Activated CD4-positive, alpha-beta T cell treated with anti-CD3 and anti-CD28 coated beads, Interleukin-2, Interleukin-4, amounts not matched to agents 100 ng/mL and 50 ng/mL, durations not matched to agents 16 hours and 8 hours (primary cell): ENCODE measurements at places on chromosomes 2 and 18.

- DNase-seq = peak; percentile 37
These were observed 97.6 kb downstream of the POLE4 start for GRCh38 chr2:75055820-75056675.

GRCh38 chr2:233658610-233659009 is 13.1 kb upstream of the UGT1A9 start:
- DNase-seq = no peak

DNA sequence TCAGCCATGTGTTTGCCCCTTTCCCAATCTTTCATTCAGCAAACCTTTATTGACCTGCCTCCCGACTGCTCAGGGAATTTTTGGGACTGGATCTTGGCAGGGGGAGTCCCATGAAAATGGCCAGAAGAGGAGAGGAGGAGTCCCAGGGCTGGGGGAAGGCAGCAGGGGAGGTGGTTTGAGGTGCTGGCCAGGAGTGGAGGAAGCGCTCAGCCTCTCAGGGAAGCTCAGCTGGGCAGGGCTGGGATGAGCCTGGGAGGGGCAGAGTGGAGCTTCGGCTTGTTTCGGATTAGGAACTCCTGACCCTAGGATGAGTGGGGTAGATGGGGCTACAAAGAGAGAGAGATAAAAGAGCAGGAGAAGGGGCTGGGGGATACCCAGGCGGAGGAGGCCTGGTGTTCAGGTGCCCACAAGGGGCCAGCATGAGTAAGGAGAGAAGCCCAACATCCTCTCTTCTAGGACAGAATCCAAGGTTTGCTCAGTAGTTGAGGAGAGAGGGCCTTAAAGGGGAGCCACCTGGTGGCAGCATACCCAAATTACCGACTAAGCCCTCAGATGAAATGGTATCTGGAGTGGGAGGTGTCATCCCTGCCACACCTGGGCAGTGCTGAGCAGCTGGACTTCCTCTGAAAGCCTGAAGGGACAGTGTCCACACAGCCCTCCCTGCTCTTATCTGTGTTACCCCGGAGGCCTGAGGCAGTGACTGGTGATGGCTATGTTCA is 91.1 kb downstream of the INHBB start:
- DNase-seq = peak; percentile 30

- no peak for DNase-seq
These were observed 63.7 kb downstream of the EDAR start for GRCh38 chr2:108925286-108925685.

GRCh38 chr2:58146707-58147106 is 94.4 kb downstream of the FANCL start:
- DNase-seq = peak; percentile 40

- no peak for DNase-seq
These were observed 157.1 kb upstream of the SIX2 start for GRCh38 chr2:45166229-45166890.

DNA sequence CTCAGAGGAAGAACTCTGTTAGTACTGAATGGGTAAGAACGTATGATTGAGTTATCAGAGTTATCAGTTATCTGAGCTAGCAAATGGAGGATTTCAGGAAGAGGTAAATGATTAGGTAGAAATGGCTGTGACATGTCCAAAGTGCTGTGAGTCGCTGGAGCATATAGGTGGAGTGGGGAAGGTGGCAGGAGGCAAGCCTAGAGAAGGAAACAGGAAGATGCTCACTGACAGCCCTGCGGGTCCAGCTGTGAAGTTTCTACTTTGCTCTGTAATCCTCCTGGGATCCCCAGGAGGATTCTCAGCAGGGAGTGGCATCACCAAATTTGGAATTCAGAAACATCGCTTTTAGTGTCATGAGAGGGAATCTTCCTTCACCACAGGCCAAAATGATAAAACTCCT is 52.0 kb downstream of the GYPC start:
- DNase-seq = no peak

DNA sequence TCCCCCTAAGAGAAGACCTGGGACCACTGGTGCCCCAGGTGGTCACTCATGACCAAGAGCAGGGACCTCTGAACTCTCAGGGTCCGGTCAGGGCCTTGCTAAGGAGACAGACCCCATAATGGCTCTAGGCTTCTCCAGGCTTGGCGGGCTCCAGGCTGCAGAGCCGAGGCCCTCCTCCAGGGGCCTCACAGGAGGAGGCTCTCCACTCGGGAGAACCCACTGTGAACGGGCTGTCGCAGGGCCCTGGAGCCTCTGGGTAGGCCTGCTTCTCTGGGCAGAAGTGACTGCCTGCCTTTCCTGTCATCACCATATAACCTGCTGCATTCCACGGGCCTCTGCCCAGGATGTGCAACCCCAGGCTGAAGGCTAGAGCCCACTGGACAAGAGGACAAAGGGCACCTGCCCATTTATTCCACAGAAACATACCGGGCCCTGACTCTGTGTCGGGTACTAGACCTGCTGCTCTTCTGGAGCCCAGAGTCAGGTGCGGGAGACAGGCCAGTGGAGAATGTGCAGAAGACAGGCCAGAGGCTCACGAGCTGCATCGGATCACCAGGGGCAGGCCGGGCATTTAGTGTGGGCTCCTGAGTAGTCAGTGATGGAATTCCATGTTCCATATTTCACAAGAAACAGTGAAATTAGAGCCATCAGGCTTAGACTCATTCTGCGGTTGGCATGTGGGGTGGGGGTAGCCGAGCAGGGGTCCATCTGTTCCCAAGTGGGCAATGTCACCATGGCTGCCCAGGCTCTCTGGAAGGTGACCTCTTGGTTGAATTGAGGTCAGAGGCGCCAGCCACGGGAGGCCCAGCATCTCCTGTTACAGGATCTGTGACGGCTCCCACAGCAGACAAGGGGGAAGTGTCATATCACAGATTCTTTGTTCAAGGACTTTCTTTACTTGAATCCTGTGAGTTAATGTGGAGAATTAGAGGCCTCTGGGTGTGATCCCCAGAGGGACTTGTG is 220.8 kb downstream of the SH3RF3 start:
- DNase-seq = no peak

DNA sequence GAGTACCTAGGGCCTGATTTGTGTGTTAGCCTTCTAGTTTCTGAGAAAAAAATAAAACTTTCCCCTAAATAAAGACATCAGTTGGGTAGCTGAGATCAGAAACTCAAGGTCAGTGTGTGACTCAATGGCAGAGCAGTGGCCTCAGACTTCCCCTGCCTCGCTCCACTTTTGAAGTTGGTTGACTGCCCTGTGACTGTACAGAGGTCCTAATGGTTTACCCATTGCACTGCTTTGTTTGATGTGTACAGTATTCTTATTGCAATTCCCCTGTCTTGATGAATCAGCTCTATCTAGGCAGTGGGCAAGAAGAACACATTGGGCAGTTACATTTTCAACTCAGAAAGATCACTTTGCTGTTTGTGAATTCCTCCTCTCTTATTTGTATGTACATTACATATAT is 315.7 kb downstream of the KCNS3 start:
- DNase-seq = no peak

DNA sequence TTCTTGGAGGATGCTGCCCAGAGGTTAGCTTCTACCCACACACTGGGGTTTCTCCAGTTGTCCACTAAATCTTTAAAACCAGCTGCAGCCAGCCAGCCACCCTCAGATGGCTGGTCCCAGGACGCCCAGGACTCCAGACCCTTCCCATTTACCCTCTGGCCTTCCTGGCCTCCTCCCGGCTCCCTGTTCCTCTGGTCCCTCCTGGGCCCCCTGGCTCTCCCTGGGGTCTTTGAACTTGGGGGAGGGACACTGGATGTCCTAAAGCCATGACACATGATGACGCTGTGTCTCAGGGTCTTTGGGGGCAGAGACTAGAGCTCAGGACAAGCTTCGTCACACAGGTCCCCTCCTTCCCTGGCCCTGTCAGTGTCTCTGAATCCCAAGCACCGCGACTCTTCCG is 201.1 kb upstream of the HDAC4 start:
- no peak for DNase-seq

GRCh38 chr2:109399066-109399465 is 214.7 kb downstream of the SEPTIN10 start:
- no peak for DNase-seq

DNA sequence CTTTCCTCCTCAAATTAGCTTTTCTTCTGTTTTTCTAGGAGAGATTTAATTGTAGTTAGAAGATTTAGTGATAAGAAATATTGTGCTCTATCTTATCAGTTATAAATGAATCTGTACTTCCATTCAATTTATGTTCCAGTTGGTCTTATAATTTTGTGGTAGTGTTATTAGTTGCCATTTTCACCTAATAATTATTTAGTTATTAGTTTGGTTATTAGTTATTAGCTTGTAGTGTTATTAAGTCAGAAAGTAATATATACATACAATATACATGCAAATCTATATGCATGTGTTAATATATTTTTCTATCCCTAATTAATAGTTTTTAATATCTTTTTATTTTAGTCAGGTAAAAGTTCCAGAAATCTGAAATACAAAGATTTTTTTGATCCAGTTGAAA is 3.2 kb downstream of the MPHOSPH10 start:
- DNase-seq = no peak

GRCh38 chr2:43692428-43692994 is 16.3 kb upstream of the C1GALT1C1L start:
- DNase-seq = no peak

GRCh38 chr18:46506974-46507586 is 149.9 kb downstream of the LOXHD1 start:
- DNase-seq = no peak

GRCh38 chr2:18514526-18515461 is 45.7 kb downstream of the RDH14 start:
- DNase-seq = no peak

DNA sequence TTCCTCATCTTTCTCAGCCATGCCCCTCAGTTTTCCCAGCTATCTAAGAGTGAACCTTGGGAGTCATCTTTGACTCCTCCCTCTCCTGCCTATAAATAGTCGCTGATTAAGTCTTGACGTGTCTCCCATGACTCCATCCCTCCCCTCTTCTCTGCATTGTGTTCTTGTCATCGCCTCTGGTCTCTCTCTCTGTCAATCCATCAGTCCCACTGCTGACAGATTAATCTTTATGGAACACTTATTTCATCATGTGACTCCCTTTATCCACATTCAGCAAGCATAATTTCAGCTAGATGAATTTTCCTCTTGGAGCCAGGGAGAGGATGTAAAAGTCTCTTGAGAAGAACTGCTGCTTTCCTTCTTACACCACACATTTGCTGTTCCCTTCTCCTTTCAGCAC is 9.4 kb downstream of the ADAM23 start:
- DNase-seq = no peak

- peak; percentile 3 for DNase-seq
These were observed 41.4 kb downstream of the TMEM182 start for GRCh38 chr2:102803041-102803896.

DNA sequence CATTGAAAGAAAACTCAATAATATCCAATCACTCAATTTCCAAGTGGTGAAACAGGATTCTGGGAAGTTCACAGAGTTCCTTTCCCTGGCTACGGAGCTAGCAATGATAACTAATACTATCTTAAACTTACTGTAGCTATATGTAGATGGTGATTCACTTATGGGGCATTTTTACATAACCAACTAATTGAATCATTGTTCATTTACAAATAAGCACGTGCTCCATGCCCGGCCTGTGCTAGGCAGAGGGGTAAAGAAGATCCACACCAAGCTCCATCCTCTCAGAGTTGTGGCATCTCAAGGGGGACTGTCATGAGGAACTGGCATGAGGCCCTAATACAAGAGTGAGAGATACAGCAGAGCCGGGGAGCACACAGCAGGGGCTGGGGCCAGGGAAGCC is 176.3 kb downstream of the ANKRD30B start:
- DNase-seq = no peak

GRCh38 chr2:102367331-102367971 is 11.9 kb downstream of the IL18R1 start:
- peak; percentile 80 for DNase-seq

- no peak for DNase-seq
These were observed 10.8 kb downstream of the FOSL2 start for GRCh38 chr2:28403370-28403956.

- DNase-seq = peak; percentile 2
These were observed 392.8 kb upstream of the MEIS1 start for GRCh38 chr2:66041902-66042657.

DNA sequence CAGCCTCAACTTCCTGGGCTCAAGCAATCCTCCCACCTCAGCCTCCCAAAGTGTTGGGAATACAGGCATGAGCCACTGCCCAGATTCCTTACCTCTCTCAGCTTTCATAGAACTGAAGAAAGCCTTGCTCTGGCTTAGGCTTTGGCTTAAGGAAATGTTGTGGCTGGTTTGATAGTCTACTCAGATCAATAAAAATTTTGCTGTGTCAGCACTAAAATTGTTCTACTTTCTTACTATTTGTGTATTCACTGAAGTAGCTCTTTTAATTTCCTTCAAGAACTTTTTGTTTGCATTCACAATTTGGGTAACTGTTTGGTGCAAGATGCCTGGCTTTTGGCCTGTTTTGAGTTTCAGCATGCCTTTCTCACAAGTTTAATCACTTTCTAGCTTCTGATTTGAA is 634.0 kb upstream of the FSHR start:
- no peak for DNase-seq

DNA sequence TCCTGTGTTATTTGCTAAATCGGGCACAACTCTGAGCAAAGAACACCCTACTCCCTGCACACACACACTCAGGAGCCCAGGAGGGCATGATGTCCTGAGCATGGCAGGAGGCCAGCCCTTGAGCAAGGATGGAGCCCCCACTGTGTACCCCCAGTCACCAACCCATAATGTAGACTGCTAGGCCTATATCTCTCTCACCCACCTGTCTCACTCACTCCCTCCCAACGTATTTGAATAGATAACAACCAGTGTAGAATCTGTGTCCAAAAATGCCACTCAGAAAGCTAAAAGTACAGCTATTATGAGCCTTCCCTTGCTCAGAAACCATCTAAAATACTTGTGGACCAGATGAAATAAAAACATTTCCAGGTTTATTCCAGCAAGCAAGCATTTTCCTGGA is 29.3 kb downstream of the MERTK start:
- no peak for DNase-seq

DNA sequence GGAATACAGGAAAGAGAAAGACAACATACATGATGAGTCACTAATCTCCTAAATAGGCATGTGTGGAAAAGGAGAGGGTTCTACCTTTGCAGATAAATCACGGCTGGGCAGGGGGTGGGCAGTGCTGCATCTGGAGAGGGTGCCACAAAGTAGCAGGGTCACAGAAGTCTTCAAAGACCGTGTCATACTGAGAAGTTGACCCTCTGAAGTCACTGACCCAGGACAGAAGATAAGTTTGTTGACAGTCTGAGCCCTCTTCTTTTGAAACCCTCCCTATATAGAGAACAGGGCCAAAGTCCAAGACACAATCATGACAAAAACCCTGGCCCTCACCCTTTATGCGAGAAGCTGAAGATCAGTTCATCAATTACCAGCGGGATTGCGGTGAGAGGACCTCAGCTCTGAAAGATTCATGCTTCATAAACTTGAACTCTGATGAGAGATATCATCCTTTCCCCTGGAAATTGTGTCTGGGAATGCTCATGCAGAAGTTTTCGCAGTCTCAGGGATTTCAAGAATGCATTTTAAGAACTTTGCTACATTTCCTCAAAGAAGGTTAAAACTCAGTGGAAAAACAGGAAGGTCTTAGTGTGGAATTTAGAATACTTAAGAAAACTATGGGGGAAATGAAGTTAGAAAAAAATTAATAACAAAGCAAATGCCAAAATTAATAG is 129.5 kb downstream of the FAM124B start:
- no peak for DNase-seq
